ENCODE measurements at places on chromosomes 11 and 22. TPM values are rescaled to one million over a fixed set of nuclear protein-coding genes. Genes with fewer than 3 reads are reported as not detected.
A peak's percentile ranks its signal among the peaks of the same experiment; 100 is the strongest.

DNA sequence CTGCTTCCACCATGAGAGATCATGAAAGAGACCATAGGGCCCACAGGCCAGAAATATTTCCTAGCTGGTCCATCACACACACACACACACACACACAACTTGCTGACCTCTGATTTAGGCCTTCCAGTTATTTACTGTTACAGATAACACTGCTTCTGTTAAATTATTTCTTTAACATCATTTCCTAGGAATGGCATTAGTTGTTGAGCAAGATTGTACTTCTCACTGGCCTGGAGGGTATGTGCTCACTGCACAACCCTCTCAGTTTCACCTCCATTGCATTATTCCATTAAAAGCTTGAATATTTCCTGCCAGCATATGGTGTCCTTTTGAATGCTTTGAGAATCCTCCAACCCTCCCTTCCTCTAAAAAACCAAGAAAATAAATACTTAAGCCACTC, 104.4 kb downstream of the MICAL2 start:
- no peak for DNase-seq

GRCh38 chr11:119525867-119526196, 102.9 kb upstream of the THY1 start:
- DNase-seq, result no peak

The HOATZ gene
- not detected for total RNA-seq

The AQP11 gene
- total RNA-seq, result 1.3 TPM

The TMEM191B gene
- 1.0 TPM for total RNA-seq

- no peak for DNase-seq
Observed at GRCh38 chr22:43153899-43154298, 2.5 kb downstream of the TSPO start.

The KRTAP5-1 gene
- not detected for total RNA-seq

GRCh38 chr11:113876798-113877669, 1.7 kb upstream of the USP28 start:
- no peak for DNase-seq

DNA sequence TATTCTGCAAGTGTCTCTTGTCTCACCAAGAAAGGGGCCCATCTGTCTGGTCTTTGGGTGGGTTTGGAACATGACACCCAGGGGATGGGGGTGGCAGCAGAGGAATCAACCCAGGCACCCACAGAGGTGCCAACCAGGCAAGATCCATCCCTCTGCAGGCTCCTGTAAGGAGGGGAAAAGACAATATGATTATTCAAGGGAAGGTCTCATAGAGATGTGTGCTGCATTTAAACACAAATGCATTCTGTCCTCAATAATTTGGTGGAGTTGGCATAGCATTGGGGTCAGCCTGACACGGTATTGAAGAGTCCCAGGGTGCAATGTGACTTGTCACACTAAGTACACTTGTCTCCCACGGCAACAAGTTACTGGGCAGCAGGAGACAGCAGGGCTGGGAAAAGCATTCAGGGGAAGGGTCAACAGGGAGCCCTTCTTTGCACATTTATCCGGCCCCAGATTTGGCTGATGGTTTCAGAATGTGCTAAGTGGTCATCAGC, 33.1 kb upstream of the SPON1 start:
- DNase-seq, result no peak

GRCh38 chr22:28594797-28595462, 84.7 kb downstream of the TTC28 start:
- no peak for DNase-seq

- DNase-seq, result no peak
Observed at GRCh38 chr11:45667929-45668680, 2.7 kb upstream of the CHST1 start.

The TMEM25 gene
- total RNA-seq, result 10.0 TPM

- no peak for DNase-seq
Observed at GRCh38 chr11:76656050-76656531, 14.5 kb downstream of the LRRC32 start.

DNA sequence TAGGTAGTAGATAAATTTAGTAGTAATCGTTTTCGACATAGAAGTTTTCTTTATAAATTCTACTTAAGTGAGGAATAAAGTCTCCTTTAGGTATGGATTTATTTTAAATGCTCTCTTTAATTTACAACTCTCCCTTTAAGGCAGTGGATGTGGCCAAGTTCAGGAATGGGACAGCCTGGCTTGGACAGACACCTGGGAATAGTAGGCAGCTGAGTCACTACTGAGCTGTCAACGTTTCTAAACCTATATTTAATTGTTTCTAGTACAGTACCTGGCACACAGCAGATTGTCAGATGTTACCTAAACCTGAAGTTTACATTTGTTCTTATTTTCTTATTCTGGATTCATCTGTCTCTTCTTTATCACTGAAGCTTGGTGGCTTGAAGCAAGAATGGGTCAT, 85.1 kb downstream of the DEPDC5 start:
- no peak for DNase-seq

- no peak for DNase-seq
Observed at GRCh38 chr11:131471976-131472375, 101.6 kb downstream of the NTM start.

DNA sequence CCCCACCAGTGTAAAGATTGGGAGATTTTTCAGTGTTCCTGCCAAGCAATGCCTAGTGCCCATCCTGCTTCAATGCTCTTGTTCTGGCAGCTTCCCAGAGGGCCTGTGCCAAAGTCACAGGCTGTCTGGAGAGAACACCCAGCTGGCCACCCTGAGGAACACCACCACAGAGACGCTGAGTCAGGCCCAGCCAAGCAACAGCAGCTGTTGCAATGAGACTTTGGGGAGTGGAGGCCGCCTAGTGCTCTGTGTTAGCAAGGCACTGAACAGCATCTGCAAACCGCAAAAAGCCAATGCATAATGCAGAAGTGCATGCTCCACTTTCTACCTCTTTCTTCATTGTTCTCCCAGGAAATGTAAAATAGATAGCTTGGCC, 168.1 kb downstream of the NXPE2 start:
- peak; percentile 82 for DNase-seq

DNA sequence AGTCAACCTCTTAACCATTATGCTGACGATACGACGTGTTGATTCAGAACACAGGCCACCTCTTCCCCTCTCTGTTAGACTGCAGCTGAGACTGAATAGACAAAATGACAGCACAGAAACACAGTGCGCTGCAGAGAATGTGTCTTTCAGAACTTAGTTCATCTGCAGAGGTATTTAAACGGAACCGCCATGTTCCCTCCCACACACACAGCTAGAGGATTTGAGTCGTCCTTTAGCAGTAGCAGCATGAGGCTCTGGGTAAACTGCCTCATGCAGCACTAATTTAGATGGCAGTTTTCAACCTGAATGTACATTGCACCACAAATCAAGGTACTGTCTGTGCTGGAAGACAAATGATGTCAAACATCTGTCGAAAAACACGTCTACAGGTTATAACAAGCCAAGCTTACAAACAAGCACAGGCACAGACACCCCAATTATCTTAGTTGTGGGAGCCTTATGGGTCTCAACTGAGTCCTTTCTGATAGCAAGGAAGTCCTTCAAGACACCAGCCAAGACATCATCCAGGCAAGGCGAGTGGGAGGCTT, 76.6 kb upstream of the LRRC4C start:
- no peak for DNase-seq

DNA sequence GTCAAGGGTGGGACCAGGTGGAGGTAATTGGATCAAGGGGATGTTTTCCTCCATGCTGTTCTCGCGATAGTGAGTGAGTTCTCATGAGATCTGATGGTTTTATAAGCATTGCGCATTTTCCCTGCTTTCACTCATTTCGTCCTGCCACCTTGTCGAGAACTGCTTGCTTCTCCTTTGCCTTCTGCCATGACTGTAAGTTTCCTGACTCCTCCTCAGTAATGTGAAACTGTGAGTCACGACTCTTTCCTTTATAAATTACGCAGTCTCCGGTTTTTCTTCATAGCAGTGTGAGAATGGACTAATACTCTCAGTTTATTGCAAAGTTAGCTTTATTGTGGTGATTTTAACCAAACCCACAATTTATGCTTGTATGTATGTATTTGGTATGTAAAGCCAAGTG, 878.5 kb upstream of the ANO3 start:
- DNase-seq, result no peak

The OR6A2 gene
- not detected for total RNA-seq

DNA sequence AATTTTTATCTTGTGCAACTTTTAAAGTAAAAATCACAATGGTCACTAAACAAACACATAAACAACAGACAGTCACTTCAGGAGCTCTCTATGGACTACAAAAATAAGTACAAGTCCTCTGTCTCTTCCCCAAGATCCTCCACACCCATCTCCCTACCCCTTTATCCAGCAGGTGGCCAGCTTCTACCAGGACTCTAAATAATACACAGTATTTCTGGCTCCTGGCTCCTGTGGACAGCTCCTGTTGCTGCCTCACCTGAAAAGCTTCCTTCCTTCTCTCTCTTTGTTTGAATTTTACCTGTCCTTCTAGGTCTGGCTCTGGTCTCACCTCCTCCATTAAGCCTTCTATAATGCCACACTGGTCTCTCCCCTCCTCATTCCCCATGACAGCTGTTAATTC, 86.1 kb downstream of the CLPB start:
- DNase-seq, result no peak

The LARGE2 gene
- not detected for total RNA-seq

DNA sequence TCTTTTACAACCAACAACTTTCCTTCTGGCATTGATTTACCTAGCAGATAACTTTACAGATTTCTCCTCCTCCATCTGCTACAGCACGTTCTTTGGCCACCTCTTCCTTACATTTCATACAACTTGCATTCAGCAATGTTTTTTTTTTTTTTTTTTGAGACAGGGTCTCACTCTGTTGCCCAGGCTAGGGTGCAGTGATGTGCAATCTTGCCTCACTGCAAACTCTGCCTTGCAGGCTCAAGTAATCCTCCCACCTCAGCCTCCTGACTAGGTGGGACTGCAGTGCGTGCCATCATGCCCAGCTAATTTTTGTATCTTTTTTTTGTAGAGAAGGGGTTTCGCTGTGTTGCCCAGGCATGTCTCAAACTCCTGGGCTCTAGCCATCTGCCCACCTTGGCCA, 6.5 kb downstream of the PDE3B start:
- no peak for DNase-seq

DNA sequence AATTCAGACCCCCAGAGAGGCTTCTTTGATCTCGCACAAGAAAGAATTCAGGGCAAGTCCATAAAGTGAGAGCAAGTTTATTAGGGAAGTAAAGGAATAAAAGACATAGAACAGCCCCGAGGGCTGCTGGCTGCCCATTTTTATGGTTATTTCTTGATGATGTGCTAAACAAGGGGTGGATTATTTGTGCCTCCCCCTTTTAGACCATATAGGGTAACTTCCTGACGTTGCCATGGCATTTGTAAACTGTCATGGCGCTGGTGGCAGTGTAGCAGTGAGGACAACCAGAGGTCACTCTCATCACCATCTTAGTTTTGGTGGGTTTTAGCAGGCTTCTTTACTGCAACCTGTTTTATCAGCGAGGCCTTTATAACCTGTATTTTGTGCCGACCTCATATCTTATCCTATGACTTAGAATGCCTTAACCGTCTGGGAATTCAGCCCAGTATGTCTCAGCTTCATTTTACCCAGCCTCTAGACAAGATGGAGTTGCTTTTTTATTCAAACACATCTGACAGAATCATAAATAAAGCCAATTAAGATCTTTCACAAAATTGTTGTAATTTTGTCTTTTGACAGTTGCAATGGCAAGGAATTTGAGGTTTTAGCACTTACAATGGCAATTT, 7.6 kb downstream of the DDIAS start:
- DNase-seq, result no peak

DNA sequence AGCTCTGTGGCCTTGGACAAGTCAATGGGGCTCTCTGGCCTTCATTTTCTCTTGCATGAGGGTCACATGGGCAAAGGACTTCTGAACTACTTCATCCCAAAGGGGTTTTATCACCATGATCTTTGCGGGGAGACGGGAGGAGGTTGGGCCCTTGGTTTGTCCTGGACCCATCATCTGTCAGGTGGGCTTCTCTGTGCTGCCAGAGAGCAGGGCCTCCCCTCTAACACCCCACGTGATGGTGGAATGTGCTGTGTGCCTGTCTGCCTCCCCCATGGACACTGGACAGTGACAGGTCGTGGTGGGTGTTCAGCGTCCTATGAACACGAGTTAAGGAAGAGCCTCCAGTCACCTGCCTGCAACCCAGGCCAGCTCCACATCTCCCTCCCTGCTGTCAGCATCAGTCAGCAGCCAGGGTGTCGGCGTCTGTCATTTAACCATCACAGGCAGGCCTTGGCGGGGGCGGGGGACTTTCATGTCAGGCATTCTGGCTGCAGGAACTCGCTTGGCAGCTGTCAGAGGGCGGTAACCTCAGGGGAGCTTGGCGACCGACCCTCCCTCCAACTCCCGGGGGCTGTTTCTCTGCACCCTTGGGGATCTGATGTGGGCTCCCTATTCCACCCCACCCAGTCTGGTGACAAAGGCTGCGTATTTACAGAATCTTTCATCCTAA, 2.6 kb upstream of the SUN2 start:
- DNase-seq, result no peak

DNA sequence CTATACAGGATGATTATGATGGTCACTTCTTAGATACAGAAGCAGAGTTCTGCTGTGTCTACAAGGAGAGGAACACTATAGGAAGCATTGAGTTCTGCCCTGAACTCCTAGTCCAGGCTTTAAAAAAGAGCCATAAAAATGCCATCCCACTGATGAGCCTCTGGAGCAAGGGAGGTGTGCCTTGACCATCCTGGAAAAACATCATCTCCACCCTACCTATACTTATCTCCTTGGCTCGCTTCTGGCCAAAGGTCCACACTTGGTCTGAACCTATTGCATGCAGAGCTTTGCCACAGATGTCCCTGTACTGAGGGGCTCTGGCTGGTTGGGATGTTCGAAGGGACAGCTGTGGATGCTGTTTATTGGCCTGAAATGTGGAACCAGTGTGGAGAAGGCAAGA, 4.3 kb upstream of the PEX26 start:
- no peak for DNase-seq

DNA sequence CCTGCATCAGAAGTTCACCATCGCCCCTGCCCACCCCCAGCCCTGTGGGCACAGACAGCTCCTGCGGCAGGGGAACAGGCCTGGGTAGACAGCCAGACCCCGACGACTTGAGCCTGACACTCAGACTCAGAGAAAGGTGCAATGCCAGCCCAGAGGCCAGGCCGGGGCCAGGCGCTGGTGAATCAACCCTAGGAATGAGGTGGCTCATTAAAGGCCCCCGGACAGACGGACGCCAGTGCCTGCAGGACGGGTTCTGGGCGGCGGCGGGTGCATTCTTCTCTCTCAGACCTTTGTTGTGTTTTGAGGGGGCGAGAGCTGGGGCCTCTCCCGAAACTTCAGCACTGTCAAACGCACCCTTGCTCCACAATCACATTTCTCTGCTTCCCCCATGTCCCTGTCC, 5.6 kb downstream of the OVOL1 start:
- no peak for DNase-seq

- no peak for DNase-seq
Observed at GRCh38 chr11:45280449-45280848, 5.7 kb downstream of the SYT13 start.

The NAA40 gene
- total RNA-seq, result 26.1 TPM

- no peak for DNase-seq
Observed at GRCh38 chr11:3035333-3035732, 21.9 kb downstream of the CARS1 start.

The GPHA2 gene
- not detected for total RNA-seq

DNA sequence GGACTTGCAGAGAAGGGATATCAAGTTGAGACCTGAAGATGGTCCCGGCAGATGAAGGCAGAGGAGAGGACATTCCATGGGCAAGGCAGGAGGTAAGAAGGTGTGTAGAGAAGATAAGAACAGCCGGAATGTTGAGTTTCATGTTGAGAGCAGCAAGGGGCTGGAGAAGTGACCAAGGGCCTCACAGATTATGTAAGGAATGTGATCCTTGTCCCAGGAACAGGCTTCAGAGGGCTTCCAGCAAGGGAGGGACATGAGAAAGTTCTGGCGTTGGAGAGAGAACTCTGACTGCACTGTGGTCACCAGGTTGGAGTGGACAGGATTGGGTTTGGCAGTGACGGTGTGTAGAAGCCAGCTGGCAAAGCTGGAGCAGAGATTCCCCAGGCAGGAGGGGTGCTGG, 27.6 kb upstream of the PPFIA1 start:
- no peak for DNase-seq

Measured in heart left ventricle (tissue), 16 donors.